ENCODE measurements at places on chromosomes 6 and 20. TPM values are rescaled to one million over a fixed set of nuclear protein-coding genes. Genes with fewer than 3 reads are reported as not detected.

GRCh38 chr6:163956571-163957407 lies 542.3 kb downstream of the QKI start:
- H3K27me3 ChIP-seq: peaks cover 42% of the 10 kb centered on the region
- peak; percentile 56 for DNase-seq
- no peaks in the 10 kb centered on the region for H3K4me1 ChIP-seq
- H3K27ac ChIP-seq: no peak overlapping the region
- H3K36me3 ChIP-seq: no peaks in the 10 kb centered on the region
- H3K4me3 ChIP-seq: no peak overlapping the region

DNA sequence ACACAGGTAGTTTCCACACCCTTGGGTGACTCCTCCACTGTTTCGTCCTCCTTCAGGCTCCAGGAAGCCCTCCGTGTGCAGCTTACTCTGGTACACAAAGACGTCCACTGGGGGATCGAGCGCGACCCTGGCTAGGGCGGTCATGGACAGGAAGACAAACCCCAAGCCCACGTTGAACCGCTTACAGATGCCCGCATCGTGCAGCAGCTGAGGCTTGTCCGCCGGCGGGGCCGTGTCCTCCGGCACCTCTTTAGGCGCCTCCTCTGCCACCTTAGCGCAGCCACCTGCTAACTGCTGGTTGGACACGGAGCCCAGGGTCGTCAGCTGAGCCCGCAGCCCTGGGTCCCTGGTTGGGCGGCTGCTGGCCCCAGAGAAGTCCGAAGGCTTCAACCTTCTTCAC lies 309.0 kb upstream of the BTBD3 start:
- H3K27ac ChIP-seq: no peak overlapping the region
- DNase-seq: no peak
- H3K27me3 ChIP-seq: no peaks in the 10 kb centered on the region
- H3K36me3 ChIP-seq: no peaks in the 10 kb centered on the region
- no peak overlapping the region for H3K4me3 ChIP-seq
- no peaks in the 10 kb centered on the region for H3K4me1 ChIP-seq

DNA sequence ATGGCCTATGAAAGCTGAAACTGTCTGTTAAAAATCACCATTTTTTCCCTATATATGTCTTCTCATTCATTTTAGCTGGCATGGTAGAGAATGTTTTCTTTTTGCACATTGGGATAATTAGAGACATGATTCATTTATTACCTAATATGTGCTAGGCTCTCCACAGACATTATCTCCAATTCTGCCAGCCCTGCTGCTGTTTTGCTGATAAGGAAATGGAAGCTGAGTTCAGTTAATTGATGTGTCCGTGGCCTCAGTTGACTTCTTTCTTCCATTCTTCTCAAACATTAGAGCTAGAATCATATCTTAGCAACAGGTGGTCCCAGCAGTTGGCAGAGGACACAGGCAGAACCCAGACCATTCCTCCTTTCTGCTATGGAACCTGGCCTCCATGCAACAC lies 644.1 kb upstream of the CITED2 start:
- H3K4me3 ChIP-seq: no peak overlapping the region
- no peaks in the 10 kb centered on the region for H3K4me1 ChIP-seq
- peaks cover 4% of the 10 kb centered on the region for H3K36me3 ChIP-seq
- DNase-seq: no peak
- H3K27ac ChIP-seq: no peak overlapping the region

- H3K27me3 ChIP-seq: no peaks in the 10 kb centered on the region
- peaks cover 15% of the 10 kb centered on the region for H3K36me3 ChIP-seq
- H3K27ac ChIP-seq: peak overlapping the region; percentile 62
- H3K4me3 ChIP-seq: peak overlapping the region; percentile 64
- H3K4me1 ChIP-seq: peaks cover 56% of the 10 kb centered on the region
Observed at GRCh38 chr6:135012764-135013163, 41.9 kb downstream of the HBS1L start.

GRCh38 chr20:58710481-58711265 lies 18.1 kb downstream of the NPEPL1 start:
- H3K27me3 ChIP-seq: no peaks in the 10 kb centered on the region
- no peak for DNase-seq
- H3K36me3 ChIP-seq: no peaks in the 10 kb centered on the region
- H3K4me1 ChIP-seq: no peaks in the 10 kb centered on the region
- H3K4me3 ChIP-seq: no peak overlapping the region

DNA sequence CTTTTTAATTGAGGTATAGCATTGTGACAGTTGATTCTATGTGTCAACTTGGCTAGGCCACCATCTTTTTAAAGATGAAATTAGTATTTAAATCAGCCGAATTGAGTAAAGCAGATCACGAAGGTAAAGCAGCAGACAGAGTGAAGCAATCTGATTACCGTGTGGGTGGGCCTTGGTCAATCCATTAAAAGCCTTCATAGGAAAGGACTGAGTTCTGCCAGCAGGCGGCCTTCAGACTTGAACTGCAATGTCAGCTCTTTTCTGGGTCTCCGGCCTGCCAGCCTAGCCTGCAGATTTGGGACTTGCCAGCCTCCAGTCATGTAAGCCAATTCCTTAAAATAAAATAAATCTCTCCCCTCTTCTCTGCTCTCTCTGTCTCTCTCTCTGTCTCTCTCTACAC lies 22.4 kb upstream of the TGM2 start:
- H3K36me3 ChIP-seq: no peaks in the 10 kb centered on the region
- no peak for DNase-seq
- no peak overlapping the region for H3K27ac ChIP-seq
- peaks cover 33% of the 10 kb centered on the region for H3K27me3 ChIP-seq

DNA sequence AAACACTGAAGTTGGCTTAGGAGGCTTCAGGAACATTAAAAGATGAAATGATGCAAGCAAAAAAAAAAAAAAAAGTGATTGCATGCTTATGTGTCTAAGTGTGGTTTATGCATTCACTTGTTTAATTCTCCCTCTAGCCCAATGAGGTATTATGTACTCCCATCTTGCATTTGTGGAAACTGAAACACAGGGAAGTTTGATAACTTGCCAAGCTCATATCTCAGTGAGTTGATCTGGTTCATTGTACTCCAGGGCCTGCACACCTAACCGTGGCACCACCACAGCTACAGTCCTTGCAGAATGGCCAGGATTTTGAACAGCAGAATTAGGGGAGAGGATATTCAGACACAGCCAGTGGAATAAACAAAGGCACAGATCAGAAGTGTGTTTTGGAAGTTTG lies 251.2 kb downstream of the TBC1D7 start:
- H3K36me3 ChIP-seq: no peaks in the 10 kb centered on the region
- H3K4me1 ChIP-seq: no peaks in the 10 kb centered on the region
- no peak overlapping the region for H3K4me3 ChIP-seq
- H3K27ac ChIP-seq: no peak overlapping the region
- H3K27me3 ChIP-seq: peaks cover 27% of the 10 kb centered on the region

DNA sequence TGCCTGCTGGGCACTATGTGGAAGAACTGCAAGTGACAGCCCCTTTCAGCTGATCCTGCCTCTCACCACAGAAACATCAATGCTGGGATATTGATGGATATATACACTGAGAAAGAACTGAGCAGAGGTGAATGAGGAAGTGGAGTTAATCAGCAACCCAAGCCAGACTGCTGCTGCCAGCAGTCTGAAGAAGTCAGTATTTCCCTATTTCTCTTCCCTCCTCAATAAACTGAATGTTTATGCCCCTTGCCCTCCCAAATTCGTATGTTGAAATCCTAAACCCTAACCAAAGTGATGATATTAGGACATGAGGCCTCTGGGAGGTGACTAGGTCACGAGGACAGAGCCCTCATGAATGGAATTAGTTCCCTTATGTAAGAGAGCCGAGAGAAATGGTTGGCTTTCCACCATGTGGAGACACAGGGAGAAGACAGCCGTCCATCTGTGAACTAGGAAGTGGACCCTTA lies 76.3 kb downstream of the CDK19 start:
- no peaks in the 10 kb centered on the region for H3K4me1 ChIP-seq
- no peak overlapping the region for H3K4me3 ChIP-seq
- H3K36me3 ChIP-seq: peaks cover 26% of the 10 kb centered on the region

DNA sequence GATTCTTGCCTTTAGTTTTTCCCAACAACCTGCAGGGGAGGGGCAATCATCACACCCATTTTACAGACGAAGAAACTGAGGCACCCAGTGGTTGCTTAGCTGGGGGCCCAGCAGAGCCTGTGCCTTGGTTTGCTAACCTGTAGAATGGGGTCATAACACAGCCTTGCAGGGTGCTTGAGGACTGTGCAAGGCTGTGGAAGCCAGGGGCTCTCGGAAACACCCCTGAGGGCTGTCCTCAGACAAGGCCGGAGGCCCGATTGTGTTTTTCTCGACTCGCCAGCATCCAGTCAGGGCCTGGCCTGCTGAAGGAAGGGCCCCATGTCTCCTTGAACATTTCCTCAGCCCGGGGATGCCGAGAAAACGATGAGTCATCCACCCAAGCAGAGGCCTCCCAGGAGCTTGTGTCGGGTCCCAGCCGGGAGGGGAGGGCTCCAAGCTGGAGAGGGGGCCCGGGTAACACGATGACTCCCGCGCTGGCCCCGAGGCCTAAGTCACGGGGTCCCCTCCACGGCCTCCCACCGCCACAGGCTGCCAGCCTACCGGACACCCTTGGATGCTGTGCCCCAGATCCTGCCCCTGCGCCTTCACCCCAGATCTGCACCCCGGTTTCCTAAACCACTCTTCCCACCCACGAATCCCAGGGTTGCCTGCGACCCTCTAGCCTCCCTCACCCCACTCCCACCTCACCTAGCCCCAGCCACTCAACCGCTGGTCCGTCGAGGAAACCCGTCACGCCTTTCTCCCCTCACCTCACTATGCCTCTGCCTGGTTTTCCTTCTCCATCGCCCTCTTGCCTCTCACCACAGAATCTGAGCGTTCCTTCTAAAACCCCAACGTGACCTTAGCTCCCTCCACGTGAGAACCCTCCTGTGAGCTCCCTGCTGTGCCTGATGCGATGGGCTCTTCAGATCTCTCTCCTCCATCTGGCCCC lies 10.6 kb downstream of the NOL4L start:
- H3K4me3 ChIP-seq: no peak overlapping the region
- peaks cover 29% of the 10 kb centered on the region for H3K4me1 ChIP-seq
- no peaks in the 10 kb centered on the region for H3K27me3 ChIP-seq
- H3K36me3 ChIP-seq: no peaks in the 10 kb centered on the region
- peak; percentile 41 for DNase-seq
- H3K27ac ChIP-seq: peak overlapping the region; percentile 62

GRCh38 chr6:44701637-44702101 lies 314.2 kb downstream of the CDC5L start:
- H3K27ac ChIP-seq: no peak overlapping the region
- DNase-seq: no peak
- H3K36me3 ChIP-seq: no peaks in the 10 kb centered on the region
- no peaks in the 10 kb centered on the region for H3K27me3 ChIP-seq
- H3K4me1 ChIP-seq: peaks cover 32% of the 10 kb centered on the region
- no peak overlapping the region for H3K4me3 ChIP-seq

- peaks cover 73% of the 10 kb centered on the region for H3K27me3 ChIP-seq
- no peak for DNase-seq
Observed at GRCh38 chr6:150050846-150051245, 18.1 kb downstream of the ULBP3 start.

DNA sequence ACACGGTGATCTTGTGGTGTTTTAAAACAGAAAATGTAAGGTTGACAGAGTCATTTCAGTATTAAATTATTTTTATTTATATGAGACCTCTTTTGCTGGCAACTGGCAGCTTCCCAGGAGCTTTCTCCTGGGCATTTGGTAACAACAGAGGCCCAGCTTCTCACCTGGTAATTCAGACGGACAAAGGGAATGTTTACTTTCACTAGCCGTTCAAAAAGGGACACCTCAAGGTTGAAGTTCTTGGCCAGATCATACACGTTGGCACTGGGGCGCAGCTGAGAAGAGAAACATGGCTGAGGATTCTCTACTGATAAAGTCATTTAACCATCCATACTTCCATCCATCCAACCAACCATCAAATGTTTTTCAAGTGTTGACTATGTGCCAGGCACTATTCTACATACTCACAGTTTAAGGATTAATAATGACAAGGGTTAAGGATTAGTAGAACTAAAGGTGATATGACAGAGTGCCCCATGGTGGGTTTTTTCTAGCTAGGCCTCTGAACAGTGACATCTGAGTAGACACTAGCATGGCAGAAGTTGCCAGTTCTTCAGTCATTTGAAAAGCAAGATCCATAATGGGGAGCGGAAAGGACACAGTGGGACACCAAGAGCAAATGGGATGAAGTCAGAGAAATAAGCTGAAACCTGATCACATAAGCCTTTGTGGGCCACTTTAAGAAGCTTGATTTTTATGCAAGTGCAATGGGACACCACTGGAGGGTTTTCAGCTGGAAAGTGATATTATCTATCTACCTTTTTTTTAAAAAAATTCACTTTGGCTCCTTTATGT lies 25.1 kb downstream of the ZNFX1 start:
- H3K27me3 ChIP-seq: no peaks in the 10 kb centered on the region
- no peak overlapping the region for H3K27ac ChIP-seq

DNA sequence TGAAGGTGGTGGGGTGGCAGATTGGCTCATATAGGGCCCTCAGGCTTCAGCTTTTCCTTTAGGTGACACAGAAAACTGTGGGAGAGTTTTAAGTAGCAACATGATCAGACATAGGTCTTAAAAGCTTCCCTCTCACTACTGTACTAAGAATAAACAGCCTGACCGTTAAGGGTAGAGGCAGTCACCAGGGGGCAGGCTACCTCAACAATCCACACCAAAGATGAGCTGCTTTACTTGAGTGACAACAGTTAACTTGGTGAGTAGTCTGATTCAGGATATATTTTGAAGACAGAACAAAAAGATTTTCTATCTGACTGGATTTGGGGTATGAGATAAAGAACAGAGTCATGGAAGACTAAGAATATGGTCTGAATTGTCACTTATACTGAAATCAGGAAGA lies 193.1 kb upstream of the SHLD1 start:
- DNase-seq: peak; percentile 49
- H3K27ac ChIP-seq: peak overlapping the region; percentile 4
- H3K4me3 ChIP-seq: no peak overlapping the region
- peaks cover 3% of the 10 kb centered on the region for H3K4me1 ChIP-seq
- H3K27me3 ChIP-seq: no peaks in the 10 kb centered on the region

EXOC2 gene
- total RNA-seq: 46.1 TPM

CDH4 gene
- 0.35 TPM for total RNA-seq

SLC22A16 gene
- not detected for total RNA-seq

ZNF322 gene
- 13.5 TPM for total RNA-seq

PRR3 gene
- 23.0 TPM for total RNA-seq

HS3ST5 gene
- total RNA-seq: not detected

C6orf141 gene
- total RNA-seq: not detected

NMBR gene
- total RNA-seq: not detected
